Stimulated activated CD4-positive, alpha-beta T cell treated with anti-CD3 and anti-CD28 coated beads, Interleukin-4, amount 100 ng/mL, for 48 hours (primary cell): ENCODE measurements at places on chromosomes 13 and 19.
A peak's percentile ranks its signal among the peaks of the same experiment; 100 is the strongest.

- DNase-seq, result no peak
Measured at GRCh38 chr13:57437587-57437986, 194.0 kb upstream of the PCDH17 start.

DNA sequence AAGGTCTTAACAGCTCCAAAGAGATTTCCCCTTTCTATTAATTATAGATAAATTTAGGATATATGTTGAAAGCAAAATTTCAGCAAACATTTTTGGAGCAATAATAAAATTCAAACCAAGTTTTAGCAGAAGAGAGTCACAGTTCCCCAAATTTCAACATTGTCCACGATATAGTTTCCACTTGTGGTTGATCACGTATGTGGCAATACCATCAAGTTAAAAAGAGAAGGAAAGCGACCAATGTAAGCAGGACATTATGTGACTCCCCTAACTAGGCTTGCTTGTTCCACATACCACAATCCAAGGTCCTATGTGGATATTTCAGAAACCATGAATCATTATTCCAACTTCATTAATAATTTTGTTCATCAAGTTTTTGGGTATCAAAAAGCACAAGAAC lies 52.8 kb downstream of the ELF1 start:
- DNase-seq, result no peak

DNA sequence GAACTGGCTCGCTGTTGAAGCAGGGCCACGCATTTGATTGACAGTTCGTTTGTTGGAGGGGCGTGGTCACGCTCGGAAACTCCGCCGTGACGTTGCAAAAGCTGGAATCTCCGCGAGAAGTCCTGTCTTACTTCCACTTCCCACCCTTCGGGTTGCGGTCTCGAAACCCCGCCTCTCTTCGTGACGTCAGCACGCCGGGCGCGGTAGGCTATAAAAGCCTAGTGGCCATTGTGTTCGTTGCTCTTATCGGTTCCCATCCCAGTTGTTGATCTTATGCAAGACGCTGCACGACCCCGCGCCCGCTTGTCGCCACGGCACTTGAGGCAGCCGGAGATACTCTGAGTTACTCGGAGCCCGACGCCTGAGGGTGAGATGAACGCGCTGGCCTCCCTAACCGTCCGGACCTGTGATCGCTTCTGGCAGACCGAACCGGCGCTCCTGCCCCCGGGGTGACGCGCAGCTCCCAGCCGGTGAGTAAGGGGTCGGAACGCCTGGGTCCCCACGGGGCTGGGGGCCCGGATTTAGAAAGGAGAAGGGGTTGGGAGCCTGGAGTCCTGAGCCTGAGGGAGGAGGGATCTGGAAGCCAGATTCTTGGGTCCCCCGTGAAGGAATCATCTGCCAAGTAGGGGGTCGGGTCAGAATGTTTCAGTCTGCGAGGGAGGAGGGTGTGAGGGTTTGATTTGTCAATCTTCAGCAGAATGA lies at the start of gene PPP1R15A:
Gene PPP1R15A (plus strand): TSS at position 240 of the 702 bp plus-strand sequence. CDS start 813 bp downstream, outside the sequence.
- DNase-seq, result peak; percentile 96

DNA sequence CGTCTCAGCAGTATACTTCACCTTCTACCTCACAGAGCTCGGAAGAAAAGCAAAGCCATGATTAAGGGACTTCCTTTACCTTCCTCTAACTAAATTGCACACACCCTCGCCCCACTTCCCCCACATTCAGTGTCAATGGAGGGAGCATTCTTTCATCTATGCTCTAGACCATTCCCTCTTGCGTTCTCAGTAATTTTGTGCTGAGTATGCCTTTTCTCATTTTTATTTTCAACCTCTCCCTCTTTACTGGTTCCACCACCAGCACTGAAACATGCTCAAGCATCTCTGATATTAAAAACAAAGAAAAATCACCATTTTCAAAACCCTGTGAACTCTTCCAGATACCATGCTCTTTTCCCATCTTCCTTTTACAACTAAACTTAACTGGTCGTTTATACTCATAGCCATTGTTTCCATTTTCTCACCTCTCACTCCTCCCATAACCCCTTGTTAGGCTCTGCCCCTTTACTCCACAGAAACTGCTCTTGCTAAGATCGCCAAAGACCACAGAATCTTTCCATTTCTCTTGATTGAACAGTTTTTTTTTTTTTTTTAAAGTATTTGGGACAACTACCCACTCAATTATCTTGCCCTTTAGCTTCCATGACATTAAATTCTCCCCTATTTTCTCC lies 32.4 kb downstream of the SERPINE3 start:
- DNase-seq, result no peak

DNA sequence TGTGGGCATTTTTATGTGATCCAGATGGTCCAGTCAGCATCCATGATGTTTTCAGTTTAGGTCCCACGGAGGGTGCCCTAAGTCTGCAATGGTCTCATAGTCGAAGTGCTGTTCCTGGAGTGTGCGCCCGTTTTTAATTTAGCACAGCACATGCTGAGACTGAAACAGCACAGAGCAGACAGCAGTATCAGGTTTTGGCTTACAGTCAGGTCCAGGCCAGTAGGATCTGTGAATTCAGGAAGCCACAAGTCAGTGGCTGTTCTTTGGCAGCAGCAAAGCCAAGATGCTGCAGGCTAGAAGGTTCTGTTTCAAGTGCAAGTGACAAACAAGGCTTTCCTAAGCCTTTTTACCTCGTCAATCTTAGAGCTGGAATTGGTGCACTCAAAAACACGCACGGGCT lies 18.3 kb downstream of the FBXO27 start:
- DNase-seq, result no peak

GRCh38 chr19:39494661-39495060 lies 4.1 kb upstream of the DLL3 start:
- no peak for DNase-seq

- DNase-seq, result no peak
Measured at GRCh38 chr13:52787235-52787634, 47.6 kb upstream of the CNMD start.

DNA sequence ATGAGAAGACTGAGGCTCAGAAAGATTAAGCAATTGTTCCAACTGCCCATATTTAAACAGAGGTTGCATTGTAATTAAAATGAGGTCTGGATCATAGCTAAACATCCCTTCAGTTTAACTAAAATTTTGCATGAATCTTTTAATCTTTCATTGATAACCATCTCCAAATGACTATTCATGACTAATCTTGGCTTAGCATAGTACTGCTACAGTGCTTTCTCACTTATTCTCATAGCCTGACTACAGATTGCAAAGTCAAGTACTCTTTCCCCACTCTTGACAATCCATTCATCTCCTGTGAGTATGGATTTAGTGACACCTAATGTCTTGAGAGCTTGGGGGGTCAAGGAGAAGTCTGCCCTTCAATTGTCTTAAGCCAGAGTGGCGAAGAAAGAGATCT lies 258.4 kb downstream of the RFC3 start:
- no peak for DNase-seq

GRCh38 chr19:46697204-46697960 lies 19.5 kb downstream of the PRKD2 start:
- no peak for DNase-seq

GRCh38 chr19:40611096-40611495 lies 9.9 kb downstream of the LTBP4 start:
- no peak for DNase-seq

DNA sequence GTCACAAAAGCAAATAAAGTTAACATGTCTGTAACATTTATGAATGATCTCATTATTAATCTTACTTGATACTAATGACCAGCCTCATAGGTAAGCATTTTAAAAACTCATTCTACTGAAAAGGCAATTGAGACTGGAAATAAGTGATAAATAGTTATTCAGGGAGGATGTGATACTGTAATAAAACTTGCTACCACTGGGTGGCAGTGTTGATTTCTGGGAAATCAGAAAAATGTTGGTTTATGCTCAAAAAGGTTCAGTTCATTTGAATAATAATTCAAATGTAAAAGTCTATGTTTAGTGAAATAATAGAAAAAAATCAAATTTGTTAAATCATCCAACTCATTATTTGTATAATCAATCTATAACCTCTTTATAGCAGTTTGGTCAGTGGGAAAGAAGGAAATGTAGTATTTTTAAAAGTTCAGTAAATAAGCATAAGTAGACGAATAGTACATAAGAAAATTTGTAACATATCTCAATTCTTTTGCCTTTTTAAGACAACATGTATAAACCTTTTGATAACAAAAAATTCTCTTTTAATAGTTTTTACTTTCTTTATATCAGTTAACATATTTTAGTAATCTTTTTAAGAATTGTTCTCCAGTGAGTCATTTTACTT lies 9.6 kb downstream of the ABHD13 start:
- no peak for DNase-seq

DNA sequence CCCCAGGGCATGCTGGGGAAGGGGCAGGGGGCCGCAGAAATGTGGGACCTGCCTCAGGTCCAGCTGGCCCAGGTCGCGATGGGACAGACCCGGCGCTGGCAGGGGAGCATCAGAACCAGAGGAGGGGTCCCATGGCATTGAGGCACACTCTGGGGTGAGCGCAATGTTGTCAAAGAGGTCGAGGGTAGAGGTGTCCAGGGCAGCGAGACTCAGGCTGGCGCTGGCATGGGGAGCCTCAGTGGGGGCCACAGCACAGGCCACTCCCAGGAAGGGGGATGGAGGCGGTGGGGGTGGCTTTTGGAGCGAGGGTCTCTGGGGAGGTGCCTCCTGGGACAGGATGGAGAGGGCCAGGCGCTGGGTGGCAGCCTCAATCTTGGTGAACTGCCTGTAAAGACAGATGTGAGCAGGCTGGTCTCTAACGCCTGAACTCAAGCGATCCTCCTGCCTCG lies 944 bp downstream of the C19orf85 start:
- DNase-seq, result no peak

GRCh38 chr13:69947582-69947981 lies 160.0 kb upstream of the ATXN8OS start:
- no peak for DNase-seq

GRCh38 chr19:46821512-46822409 lies 28.9 kb downstream of the AP2S1 start:
- peak; percentile 26 for DNase-seq

GRCh38 chr13:112657850-112658445 lies 31.9 kb upstream of the ATP11A start:
- DNase-seq, result no peak

GRCh38 chr13:112333756-112334543 lies 42.2 kb upstream of the SPACA7 start:
- DNase-seq, result no peak

- no peak for DNase-seq
Measured at GRCh38 chr13:36332986-36333385, 13.2 kb downstream of the SPART start.

- DNase-seq, result peak; percentile 6
Measured at GRCh38 chr13:23558675-23559536, 11.3 kb upstream of the TNFRSF19 start.

- DNase-seq, result no peak
Measured at GRCh38 chr13:67367399-67367798, 137.3 kb upstream of the PCDH9 start.

- DNase-seq, result no peak
Measured at GRCh38 chr13:98927951-98928927, 49.6 kb downstream of the DOCK9 start.

- DNase-seq, result no peak
Measured at GRCh38 chr19:29120466-29120865, 92.5 kb downstream of the UQCRFS1 start.

GRCh38 chr19:28475525-28475924 lies 737.4 kb downstream of the UQCRFS1 start:
- DNase-seq, result no peak

DNA sequence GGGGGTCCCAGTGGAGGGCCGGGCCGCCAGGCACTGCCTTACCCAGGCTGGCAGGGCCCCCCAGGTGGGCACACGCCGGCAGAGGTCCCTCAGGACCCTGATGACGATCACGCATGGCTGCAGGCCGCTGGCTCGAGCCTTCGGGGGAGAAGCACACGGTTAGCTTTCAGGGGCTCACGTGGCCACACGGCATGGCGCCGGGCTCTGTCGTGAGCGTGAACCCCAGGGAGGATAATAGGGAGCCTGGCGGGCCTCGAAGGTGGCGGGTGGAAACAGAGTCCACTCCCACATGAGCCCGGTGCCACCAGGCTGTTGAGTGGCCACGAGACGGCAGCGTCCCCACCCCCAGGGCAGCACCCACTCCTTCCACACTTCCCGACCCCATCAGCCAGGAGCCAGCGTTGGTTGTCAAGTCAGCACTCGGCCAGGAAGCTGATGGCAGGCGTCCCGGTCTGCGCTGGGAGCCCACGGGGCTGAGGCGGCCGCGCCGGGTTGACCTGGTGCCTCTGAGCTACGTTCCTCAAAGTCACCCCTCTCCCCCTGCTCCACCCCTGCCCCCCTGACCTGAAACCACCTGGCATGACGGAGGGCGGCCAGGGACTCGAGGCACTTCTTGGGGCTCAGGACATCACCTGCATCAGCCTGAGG lies 24.7 kb upstream of the MATK start:
- no peak for DNase-seq
